Prostate gland (tissue), 2 donors: ENCODE measurements at places on chromosomes 1 and 21. TPM values are rescaled to one million over a fixed set of nuclear protein-coding genes. Genes with fewer than 3 reads are reported as not detected.

GRCh38 chr21:38343691-38344090, 86.9 kb downstream of the KCNJ15 start:
- H3K4me3 ChIP-seq = no peak overlapping the region
- no peaks in the 10 kb centered on the region for H3K27me3 ChIP-seq
- peak; percentile 83 for DNase-seq
- no peaks in the 10 kb centered on the region for H3K36me3 ChIP-seq
- no peak overlapping the region for H3K27ac ChIP-seq

GRCh38 chr21:35119501-35120047, 70.5 kb upstream of the RUNX1 start:
- no peaks in the 10 kb centered on the region for H3K27me3 ChIP-seq
- no peaks in the 10 kb centered on the region for H3K4me1 ChIP-seq
- no peak overlapping the region for H3K4me3 ChIP-seq
- H3K27ac ChIP-seq = no peak overlapping the region

DNA sequence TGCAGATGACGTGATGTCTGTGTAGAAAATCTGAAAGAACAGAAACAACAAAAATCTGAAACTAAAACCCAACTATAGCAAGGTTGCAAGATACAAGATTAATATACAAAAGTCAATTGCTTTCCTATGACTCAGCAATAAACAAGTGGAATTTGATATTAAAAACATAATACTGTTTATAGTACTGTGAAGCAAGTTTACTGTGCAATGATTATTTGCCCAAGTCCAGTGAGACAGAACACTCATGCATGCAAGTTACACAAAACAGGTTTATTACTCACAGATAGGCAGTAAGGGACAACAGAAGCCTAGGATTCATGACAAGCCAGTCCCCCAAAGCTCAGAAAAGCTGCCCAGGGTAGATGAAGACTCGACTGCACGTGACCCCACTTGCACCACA, 62.4 kb upstream of the RAB4A start:
- no peaks in the 10 kb centered on the region for H3K36me3 ChIP-seq
- peak overlapping the region; percentile 82 for H3K27ac ChIP-seq
- H3K27me3 ChIP-seq = no peaks in the 10 kb centered on the region
- peaks cover 7% of the 10 kb centered on the region for H3K4me1 ChIP-seq

DNA sequence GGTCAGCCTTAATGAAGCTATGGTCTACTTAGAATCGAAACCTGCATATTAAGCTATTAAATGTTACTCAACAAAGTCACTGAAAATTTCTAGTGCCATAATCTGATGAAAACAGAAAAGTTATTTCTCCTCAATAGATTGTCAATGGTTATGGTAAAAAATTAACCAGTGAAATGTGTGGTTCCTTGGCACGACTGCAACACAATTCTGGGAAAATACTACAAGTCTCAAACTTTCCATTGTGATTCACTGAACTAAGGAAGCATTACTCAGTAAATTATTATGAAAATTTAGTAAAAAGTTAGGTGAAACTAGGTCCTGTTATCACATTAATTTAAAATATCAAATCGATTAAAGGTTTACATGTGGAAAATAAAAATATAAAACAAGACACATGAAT, 12.8 kb upstream of the OR2T10 start:
- DNase-seq = no peak
- no peaks in the 10 kb centered on the region for H3K36me3 ChIP-seq
- H3K4me3 ChIP-seq = no peak overlapping the region
- no peaks in the 10 kb centered on the region for H3K4me1 ChIP-seq

DNA sequence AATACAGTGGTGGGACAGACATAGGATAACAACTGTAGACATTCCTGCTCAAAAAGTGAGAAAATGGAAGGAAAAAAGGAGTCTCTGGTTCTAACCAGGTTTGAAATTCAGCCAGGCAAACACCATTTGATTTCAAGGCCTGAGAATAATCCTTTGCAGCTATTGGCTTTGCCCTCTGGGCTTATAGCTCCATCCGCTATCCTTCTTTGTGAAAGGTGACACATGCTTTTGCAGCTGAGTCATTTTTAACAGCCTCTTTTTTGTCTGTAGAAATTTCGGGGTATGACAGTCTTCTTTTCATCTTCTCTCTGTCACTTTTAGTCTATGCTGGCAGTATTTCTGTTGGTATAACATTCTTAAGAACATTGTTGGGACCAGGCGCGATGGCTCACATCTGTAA, 16.2 kb downstream of the SDHC start:
- H3K27me3 ChIP-seq = no peaks in the 10 kb centered on the region
- H3K4me1 ChIP-seq = no peaks in the 10 kb centered on the region
- H3K27ac ChIP-seq = no peak overlapping the region
- H3K4me3 ChIP-seq = no peak overlapping the region
- peaks cover 5% of the 10 kb centered on the region for H3K36me3 ChIP-seq
- DNase-seq = no peak

NOS1AP gene
- 9.9 TPM for total RNA-seq

UBL4B gene
- not detected for total RNA-seq
